NCI-H524 treated with DMSO at 0.1 percent for 48 hours (cell line): ENCODE measurements at places on chromosomes 5 and 9.

DNA sequence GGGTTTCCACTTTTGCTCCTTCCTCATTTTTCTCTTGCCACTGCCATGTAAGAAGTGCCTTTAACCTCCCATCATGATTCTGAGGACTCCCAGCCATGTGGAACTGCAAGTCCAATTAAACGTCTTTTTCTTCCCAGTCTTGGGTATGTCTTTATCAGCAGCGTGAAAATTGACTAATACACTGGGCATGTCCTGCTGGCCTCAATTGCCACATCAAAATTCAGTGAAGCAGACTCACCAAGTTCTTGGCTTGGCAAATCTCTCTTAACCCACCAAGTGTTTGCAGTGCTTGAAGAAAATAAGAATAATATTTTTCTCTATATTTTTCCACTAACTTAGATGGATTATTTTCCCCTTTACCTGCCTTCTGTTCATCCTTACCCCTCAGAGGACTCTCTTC is 212.0 kb downstream of the BRINP1 start:
- no peak for DNase-seq

DNA sequence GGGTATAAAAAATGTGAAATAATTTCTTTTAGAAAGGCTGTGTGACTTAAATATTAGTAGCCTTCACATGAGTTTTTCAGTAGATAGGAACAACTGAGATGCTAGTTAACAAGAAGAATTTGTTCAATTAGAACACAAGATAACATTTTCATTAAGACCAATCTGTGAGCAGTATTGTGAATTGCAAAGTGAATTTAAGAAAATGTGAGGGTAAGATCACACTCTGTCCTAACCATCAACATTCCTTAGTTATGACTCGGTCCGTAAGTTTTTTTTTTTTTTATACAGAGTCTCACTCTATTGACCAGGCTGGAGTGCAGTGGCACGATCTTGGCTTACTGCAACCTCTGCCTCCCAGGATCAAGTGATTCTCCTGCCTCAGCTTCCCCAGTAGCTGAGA is 180.2 kb upstream of the EGFLAM start:
- no peak for DNase-seq

DNA sequence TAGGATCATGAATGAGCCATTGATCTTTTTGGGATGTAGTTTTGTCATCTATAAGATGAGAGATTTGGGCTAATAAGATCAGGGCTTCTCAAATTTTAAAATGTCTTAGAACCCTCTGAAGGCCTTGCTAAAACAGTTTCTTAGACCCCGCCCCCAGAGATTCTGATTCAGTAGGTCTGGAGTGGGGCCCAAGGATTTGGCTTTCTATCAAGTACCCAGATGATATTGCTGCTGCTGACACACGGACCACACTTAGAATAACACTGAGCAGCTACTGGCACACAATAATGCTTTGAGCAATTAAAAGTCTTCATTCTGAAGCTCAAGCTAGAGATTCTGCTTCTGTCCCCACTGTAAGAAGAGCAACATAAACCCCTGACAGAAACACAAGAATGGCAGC is 216.7 kb downstream of the SMARCA2 start:
- DNase-seq = no peak

DNA sequence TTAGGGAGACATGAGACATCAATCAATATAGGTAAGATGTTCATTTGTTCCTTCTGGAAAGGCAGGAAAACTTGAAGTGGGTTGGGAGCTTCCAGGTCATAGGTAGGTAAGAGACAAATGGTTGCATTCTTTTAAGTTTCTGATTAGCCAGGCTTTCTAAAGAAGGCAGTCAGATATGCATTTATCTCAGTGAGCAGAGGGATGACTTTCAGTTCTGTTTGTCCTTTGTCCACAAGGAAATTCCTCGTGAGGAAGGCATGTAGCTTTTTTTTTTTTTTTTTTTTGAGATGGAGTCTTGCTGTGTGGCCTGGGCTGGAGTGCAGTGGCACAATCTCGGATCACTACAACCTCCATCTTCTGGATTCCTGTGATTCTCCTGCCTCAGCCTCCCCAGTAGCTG is 155.3 kb upstream of the ABCA1 start:
- DNase-seq = no peak

DNA sequence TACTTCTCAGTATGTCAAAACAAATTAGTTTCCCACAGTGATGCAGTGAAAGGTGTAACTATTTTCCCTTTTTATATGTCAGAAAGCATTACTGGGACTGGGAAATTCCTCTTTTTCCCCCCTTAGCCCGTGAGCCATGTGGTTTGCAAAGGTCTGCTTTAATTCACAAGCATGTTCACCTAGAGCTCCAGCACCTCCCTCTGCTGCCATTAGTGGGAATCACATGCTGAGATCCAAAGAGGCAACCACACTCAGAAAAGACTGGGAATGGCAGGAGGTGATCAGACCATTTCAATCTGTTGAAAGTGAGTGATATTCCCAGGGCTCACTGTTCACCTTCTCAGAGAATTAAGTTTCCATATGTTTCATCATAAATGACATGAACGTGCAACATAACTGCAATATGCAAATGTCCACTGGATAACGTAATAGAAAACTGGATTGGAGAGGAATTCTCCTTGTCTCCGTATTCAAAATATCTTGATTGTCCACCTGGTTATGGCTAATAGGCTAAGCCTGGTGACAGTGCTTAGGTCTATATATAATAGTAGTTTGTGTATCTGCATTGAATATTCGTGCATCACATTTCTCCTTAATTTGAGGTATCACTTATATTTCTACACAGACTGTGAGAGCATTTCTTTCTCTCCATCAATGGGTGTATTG is 703.5 kb upstream of the WWC1 start:
- peak; percentile 20 for DNase-seq

- DNase-seq = no peak
These were observed 102.9 kb upstream of the MEGF10 start for GRCh38 chr5:127187706-127188105.

- no peak for DNase-seq
These were observed 1.8 kb downstream of the HACD4 start for GRCh38 chr9:21029661-21030060.

- no peak for DNase-seq
These were observed 1.4 kb upstream of the HSDL2 start for GRCh38 chr9:112378328-112379176.

DNA sequence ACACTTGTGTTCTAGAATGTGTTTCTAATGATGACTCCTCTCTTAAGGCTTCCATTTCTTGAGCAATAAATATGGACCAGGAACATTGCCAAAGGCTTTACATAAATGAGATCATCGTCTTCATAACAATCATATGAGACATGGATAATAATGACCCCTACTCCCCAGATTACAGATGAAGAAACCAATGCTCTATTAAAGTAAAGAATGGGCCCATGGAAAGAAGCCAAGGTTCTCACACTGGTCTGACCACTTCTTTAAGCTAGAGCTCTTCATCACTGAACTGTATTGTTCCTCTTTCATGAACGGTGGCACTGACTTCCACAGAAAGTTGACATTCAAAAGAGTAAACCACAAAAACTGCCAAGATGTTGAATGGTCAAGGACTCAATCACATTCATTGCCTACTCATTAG is 65.3 kb downstream of the MARCHF3 start:
- DNase-seq = no peak

DNA sequence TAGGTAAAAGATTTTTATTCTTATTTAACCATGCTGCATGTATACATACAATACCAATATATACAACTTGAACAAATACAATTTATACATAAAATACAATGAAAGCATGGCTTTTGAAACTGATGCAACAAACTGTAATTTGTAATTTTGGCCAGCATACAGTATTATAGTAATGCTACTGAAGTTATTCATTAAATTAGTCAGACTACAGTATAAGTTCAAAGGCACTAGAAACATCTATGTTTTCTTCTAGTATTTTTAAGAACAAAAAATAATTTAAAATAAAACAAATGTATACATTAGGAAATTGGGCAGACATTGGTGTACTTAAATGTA is 18.8 kb downstream of the IL4 start:
- DNase-seq = no peak

- DNase-seq = no peak
These were observed 20.6 kb downstream of the LIX1 start for GRCh38 chr5:97121848-97122247.

DNA sequence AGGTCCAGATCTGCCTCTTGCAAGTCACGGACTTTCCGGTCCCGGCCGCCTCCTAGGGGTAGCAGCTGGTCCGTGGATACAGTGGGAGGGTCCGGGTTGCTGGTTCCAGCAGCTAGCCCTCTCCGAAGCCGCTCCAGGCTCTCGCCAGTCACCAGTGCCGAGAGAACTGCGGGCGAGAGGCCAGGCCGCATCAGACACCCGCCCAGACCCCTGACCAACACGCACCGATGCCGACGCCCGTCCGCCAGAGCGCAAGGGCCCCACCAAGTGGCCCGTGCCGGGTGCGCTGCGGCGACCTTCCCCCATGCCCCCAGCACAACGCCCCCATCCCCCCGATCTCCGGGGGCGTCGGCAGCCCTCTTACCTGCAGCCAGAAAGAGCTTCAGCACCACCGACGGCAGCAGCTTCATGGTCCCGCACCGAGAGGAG is 470 bp downstream of the HBEGF start:
- DNase-seq = no peak

GRCh38 chr9:133691191-133691590 is 47.0 kb downstream of the SARDH start:
- DNase-seq = no peak
